Renal cortical epithelial cell (primary cell): ENCODE measurements at places on chromosomes 6 and 20. TPM values are rescaled to one million over a fixed set of nuclear protein-coding genes. Genes with fewer than 3 reads are reported as not detected.

Gene BEND6
- total RNA-seq = 2.1 and 7.4 TPM in 2 replicates

Gene RIPPLY2
- total RNA-seq = not detected in 2 replicates

Gene MUC21
- total RNA-seq = not detected in 2 replicates

Gene TFEB
- total RNA-seq = 5.2 and 14.7 TPM in 2 replicates

Gene NOTCH4
- 0.52 and 0.85 TPM in 2 replicates for total RNA-seq

Gene BANF2
- total RNA-seq = not detected in 2 replicates

Gene SDCBP2
- 1.8 and 14.1 TPM in 2 replicates for total RNA-seq

Gene PDE7B
- total RNA-seq = 0.35 and 3.2 TPM in 2 replicates

Gene ID1
- total RNA-seq = 88.2 and 251 TPM in 2 replicates

Gene CSNK2B
- 116 and 121 TPM in 2 replicates for total RNA-seq

Gene L3MBTL3
- 8.0 and 13.7 TPM in 2 replicates for total RNA-seq

Gene THBS2
- total RNA-seq = 6.5 and 23.6 TPM in 2 replicates

Gene ELOVL2
- total RNA-seq = under 0.01 and 0.05 TPM in 2 replicates

Gene IP6K3
- 2.9 and 3.0 TPM in 2 replicates for total RNA-seq

Gene LY6G6C
- total RNA-seq = not detected in 2 replicates

Gene DEFB116
- not detected in 2 replicates for total RNA-seq

Gene JPH2
- 8.5 and 11.6 TPM in 2 replicates for total RNA-seq

Gene CTNNBL1
- 28.8 and 29.4 TPM in 2 replicates for total RNA-seq

Gene BPIFB1
- total RNA-seq = not detected in 2 replicates

Gene DTD1
- 92.6 and 150 TPM in 2 replicates for total RNA-seq

Gene CPXM1
- total RNA-seq = 0.17 and 0.20 TPM in 2 replicates

Gene PREX1
- under 0.01 and 1.5 TPM in 2 replicates for total RNA-seq

Gene TULP1
- total RNA-seq = not detected in 2 replicates

Gene C6orf52
- 1.4 TPM in 1 of 2 replicates, not detected in the other for total RNA-seq

Gene COL20A1
- not detected in 2 replicates for total RNA-seq

Gene RAET1L
- total RNA-seq = 0.99 and 3.1 TPM in 2 replicates

Gene KIF3B
- 25.0 and 60.9 TPM in 2 replicates for total RNA-seq

Gene DNMT3B
- 13.0 and 13.5 TPM in 2 replicates for total RNA-seq

Gene MTG2
- 21.7 and 25.2 TPM in 2 replicates for total RNA-seq

Gene UST
- 0.87 and 2.8 TPM in 2 replicates for total RNA-seq

Gene GLP1R
- total RNA-seq = not detected in 2 replicates

Gene GPLD1
- under 0.01 and 0.45 TPM in 2 replicates for total RNA-seq

Gene SLC22A16
- not detected in 2 replicates for total RNA-seq

Gene SLC17A2
- total RNA-seq = 0.30 TPM in 1 of 2 replicates, not detected in the other

Gene MRAP2
- total RNA-seq = 1.7 and 7.5 TPM in 2 replicates

Gene NKAIN2
- not detected in 2 replicates for total RNA-seq

Gene PRICKLE4
- 0.52 and 1.7 TPM in 2 replicates for total RNA-seq

Gene HS3ST5
- not detected in 2 replicates for total RNA-seq

Gene CRIP3
- total RNA-seq = 0.25 TPM in 1 of 2 replicates, not detected in the other
